ENCODE measurements at places on chromosomes 2 and 18.

GRCh38 chr18:12236934-12237832 is 17.0 kb upstream of the CIDEA start:
- peak; percentile 61 for DNase-seq

DNA sequence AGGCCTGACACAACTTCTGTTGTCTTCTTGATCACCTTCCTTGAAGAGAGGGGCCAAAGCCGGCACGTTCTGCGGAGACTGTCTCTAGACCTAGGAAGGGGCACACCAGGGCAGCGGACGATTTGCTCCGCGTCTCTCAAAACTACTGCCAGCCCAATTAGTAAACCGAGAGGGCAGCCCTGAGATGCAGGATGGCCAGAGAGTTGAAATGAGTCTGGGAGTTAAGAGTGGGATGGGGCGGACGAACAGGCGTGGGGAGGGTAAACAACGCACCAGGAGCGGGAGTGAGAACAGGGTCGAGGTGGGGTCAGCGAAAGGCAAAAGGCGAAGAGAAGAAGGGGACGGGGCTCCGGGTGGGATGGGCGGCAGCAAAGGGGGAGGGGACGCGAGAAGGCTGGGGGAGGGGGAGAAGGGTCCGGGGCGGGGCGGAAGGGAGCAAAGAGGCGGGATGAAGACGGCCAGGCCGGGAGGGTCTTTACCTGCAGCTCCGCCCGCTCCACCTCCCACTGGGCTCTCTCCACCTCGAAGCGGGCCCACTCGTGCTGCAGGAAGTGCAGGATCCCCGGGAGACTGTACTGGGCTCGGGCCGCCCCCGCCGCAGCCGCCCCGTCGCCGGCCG is 476 bp downstream of the STRN start:
- DNase-seq: peak; percentile 39

DNA sequence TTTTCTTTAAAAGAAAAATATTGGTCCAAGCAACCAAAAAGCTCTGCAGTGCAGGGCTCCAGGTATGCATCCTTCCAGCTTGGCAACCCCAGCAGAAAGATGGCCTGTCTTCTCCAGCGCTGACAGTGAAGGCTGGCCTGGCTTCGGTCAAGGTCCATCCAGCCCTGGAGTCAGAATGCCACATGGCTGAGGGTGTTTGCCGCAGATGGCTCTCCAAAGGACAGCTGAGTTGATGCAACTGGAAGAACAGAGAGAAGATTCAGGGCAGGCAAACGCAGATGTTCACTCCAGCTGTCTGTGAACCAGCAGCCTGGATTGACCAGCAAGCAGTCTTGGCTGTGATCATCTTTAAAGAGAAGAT is 51.4 kb downstream of the MARCO start:
- no peak for DNase-seq

- peak; percentile 54 for DNase-seq
These were observed 35.4 kb downstream of the PROC start for GRCh38 chr2:127453392-127454171.

DNA sequence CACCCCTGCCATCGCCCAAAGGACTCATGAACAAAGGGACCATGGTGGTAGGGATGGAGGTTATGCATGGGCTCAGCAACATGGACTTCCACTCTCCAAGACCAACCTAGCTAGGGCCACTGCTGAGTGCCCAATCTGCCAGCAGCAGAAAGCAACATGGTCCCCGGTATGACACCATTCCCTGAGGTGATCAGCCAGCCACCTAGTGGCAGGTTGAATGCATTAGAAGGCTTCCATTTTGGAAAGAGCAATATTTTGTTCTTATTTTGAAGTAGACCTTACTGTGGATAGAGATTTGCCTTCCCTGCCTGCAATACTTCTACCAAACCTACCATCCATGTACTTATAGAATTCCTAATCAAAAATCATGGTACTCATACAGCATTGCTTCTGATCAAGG is 99.8 kb downstream of the METTL4 start:
- peak; percentile 19 for DNase-seq

DNA sequence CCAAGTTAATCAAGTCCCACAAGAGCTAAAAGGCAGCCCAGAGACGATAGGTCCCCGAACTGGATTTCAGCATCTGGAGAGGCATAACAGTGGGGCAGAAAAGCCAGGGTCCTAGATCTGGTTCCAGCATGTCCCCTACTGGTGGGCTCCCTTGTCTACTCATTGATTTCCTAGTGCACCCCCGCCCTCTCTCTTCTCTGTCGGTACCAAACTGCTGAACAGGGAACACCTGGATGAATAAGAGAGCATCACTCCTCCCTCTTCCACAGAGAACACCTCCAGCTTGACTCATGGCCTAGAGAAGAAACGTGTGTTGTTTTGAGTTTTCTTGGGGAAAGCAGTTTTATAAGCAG is 101.3 kb downstream of the FOXI3 start:
- DNase-seq: no peak

GRCh38 chr2:223692191-223692947 is 90.2 kb upstream of the SCG2 start:
- DNase-seq: peak; percentile 42

GRCh38 chr2:16100006-16100405 is 159.7 kb downstream of the MYCN start:
- no peak for DNase-seq

DNA sequence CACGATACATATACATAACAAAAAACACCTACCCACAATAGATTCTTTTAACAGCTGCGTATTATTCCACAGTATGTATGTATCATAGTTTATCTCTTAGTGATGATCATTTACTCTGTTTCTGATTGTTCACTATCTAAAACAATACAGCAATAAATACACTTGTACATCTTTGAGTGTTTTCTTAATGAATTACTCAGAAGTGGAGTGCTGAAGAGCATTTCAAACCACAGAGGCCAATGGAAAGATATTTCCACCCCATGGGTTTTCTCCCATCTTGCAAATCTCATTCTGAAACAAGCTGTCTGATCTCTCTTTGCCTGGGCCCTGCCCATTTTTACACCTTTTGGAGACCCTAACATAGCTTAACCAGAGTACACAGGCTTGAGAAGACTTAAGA is 113.8 kb upstream of the KLF7 start:
- no peak for DNase-seq

GRCh38 chr2:208984376-208985090 is 439.3 kb upstream of the MAP2 start:
- DNase-seq: no peak

- DNase-seq: no peak
These were observed 172.3 kb downstream of the SMAD7 start for GRCh38 chr18:48778344-48779011.

DNA sequence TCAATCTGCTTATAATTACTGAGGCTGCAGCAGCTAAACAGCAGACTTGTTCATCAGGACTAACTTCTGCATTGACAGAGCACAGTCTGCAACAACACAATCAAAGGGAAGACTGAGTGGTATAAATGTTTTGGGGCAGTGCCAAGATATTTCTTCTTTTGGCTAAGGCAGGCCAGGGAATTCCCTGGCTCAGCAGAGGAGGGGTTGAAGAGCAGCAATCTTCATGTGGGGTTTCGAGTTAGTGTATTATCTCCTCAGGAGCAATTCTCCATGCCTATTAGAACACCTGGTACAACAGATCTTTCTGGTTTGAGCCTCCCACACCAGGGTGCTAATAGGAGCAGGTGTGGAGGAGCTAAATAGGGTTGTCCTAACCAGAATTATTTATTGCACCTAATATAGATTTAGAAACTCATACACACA is 103.0 kb upstream of the STK17B start:
- no peak for DNase-seq

- no peak for DNase-seq
These were observed 63.0 kb downstream of the NPAS2 start for GRCh38 chr2:100882645-100883613.

GRCh38 chr2:30781451-30781850 is 25.8 kb downstream of the CAPN13 start:
- DNase-seq: no peak

- DNase-seq: peak; percentile 27
These were observed 14.4 kb upstream of the STAT4 start for GRCh38 chr2:191165176-191165643.

- DNase-seq: no peak
These were observed 147.0 kb upstream of the ALPP start for GRCh38 chr2:232231554-232231953.

DNA sequence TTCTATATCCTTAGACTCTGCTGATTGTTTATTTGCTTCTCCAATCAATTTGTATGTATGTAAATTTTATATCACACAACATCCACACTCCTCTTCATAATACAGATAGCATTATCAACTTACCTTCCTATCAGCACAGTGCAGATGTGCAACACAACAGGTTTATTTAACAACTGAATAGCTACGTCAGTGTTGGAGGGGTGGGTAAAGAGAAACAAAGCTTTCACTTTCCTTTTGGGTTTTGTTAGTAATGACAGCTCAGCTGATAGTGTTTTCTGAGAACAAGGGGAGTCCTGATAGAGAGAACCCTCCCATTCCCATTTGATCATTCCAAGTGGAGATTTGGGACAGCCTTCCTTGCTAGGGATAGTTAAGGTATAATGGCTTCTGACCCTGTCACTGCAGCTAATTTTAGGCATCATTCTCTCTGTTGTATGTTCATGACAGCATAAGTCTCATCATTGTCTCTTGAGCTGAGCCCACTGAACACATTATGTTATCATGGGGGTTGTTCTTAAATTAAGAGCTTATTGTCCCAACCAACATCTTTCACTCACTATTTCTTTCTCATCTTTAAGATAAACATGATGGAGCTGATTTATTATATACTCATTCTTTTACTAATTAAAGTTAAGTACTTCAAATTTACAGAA is 227.7 kb downstream of the GPD2 start:
- no peak for DNase-seq

DNA sequence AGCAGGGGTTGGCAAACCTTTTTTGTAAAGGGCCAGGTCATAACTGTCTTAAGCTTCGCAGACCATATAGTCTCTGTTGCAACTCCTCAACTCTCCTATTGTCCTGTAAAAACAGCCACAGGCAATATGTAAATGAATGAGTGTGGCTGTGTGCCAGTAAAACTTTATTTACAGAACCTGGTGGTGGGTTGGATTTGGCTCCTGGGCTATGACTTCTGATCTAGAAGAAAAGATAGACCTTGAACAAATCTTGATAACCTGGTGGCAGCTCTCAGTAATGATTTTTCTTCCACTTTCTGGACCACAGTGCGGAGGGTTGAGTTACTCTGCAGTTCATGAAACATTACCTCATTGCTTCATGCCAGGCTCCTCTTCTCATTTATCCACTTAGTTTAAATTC is 139.3 kb downstream of the MYCN start:
- no peak for DNase-seq

GRCh38 chr18:76571689-76572088 is 76.6 kb upstream of the ZNF516 start:
- DNase-seq: no peak

- DNase-seq: no peak
These were observed 42.3 kb downstream of the NOL10 start for GRCh38 chr2:10647441-10647840.

DNA sequence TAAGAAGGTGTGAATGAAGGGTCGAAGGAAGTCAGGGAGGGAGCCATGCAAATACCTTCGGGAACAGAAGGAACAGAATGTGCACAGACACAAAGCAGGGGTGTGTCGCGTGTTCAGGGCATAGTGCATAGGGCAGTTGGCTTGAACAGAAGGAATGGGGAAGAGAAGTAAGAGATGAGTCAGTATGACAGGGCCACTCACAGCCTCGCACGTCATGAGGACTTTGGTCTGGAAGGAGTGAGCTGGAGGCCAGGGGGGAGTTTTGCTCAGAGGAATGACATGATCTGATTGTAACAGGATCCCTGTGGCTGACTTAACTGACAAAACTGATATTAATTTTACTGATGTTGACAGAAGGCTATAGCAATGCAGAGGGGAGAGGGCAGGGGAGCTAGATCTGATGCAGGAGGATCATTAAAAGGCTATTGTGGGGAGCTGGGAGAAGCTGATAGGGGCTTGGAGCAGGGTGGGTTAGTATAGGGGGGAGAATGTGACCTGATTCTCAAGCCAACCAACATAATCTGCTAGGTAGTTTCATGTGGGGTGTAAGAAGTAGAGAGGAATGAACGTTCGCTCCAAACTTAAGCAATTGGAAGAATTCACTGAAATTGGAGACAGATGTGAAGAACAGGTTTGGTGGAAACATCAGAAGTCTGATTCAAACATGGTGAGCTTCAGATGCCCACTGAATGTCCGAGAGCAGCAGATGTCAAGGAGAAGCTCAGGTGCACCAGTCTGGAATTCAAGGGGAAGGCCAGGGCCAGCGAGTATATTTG is 60.4 kb upstream of the COPS8 start:
- DNase-seq: no peak

GRCh38 chr18:63617049-63617914 is 26.8 kb downstream of the SERPINB4 start:
- no peak for DNase-seq

DNA sequence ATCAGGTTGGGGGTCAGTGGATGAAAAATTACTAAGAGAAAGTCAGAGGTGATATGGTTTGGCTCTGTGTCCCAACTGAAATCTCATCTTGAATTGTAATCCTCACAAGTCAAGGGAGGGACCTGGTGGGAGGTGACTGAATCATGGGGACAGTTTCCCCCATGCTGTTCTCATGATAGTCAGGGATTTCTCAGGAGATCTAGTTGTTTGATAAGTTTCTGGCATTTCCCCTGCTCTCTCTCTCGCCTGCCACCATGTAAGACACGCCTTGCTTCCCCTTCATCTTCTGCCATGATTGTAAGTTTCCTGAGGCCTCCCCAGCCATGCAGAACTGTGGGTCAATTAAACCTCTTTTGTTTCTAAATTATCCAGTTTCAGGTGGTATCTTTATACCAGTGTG is 945.8 kb upstream of the CRIM1 start:
- DNase-seq: no peak

- DNase-seq: no peak
These were observed 327.6 kb downstream of the IRS1 start for GRCh38 chr2:226471987-226472470.

DNA sequence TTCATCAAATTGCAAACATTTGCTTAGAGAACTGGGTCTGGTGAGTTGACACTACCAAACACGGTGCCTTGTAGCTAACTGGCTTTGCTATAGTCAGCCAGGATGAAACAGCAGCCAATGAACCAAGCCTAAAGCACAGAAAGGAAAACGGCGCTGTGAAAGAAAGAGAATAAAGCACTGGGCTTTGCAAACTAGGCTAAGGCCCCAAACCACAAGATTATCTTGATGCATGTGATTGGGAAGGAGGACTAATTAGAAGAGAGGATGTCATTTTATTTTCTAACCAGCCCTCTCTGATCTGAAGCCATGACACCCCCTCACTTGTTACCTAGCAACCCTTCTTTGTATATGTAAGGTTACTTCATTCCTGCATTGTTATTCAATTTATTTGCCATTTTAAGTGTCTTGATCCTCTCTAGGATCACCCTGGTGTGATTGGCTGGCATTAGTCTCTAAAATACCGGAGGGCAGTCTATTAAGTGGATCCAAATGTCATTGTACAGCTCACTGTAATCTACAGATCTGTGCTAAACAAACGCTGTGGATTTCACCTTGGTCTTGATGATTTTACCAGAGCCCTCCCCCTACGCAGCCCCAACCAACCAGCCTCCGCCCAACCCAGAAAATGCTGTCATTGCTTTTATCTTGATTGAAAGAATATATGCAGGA is 395.4 kb upstream of the ACVR2A start:
- no peak for DNase-seq
